ENCODE measurements at places on chromosomes 2 and 18. TPM values are rescaled to one million over a fixed set of nuclear protein-coding genes. Genes with fewer than 3 reads are reported as not detected.

DNA sequence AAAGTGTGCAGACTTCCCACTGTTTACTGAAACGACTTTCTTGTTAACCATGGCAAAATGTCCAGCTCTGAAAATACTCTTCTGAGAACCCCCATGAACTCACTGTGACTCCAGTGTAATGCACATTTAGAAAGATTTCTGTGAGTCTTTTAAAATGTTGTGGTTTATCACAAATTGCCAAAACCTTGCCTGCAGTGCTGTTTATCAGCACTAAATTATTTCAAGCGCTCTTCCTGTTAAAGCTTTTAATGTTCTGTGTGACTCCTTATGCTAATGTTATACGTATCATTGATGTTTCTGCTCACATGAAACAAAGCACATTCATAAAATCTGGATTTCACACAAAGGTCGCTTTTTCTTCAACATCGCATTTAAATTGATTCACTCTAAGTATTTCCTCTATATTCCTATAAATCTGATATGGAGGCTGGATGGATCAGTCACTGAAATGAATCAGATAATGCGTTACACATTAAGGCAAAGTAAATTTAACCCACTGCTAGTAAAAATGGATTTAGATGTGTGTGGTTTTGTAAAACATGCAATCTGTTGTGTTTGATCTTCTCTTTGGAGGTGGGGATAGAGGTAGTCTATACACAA, 521.2 kb downstream of the NYAP2 start:
- no peak overlapping the region for H3K27ac ChIP-seq
- no peaks in the 10 kb centered on the region for H3K27me3 ChIP-seq
- DNase-seq = no peak
- H3K4me3 ChIP-seq = no peak overlapping the region
- H3K4me1 ChIP-seq = peaks cover 3% of the 10 kb centered on the region
- no peaks in the 10 kb centered on the region for H3K36me3 ChIP-seq

GRCh38 chr2:128777196-128778035, 458.7 kb upstream of the HS6ST1 start:
- H3K4me1 ChIP-seq = no peaks in the 10 kb centered on the region
- H3K27me3 ChIP-seq = no peaks in the 10 kb centered on the region
- peak; percentile 25 for DNase-seq

DNA sequence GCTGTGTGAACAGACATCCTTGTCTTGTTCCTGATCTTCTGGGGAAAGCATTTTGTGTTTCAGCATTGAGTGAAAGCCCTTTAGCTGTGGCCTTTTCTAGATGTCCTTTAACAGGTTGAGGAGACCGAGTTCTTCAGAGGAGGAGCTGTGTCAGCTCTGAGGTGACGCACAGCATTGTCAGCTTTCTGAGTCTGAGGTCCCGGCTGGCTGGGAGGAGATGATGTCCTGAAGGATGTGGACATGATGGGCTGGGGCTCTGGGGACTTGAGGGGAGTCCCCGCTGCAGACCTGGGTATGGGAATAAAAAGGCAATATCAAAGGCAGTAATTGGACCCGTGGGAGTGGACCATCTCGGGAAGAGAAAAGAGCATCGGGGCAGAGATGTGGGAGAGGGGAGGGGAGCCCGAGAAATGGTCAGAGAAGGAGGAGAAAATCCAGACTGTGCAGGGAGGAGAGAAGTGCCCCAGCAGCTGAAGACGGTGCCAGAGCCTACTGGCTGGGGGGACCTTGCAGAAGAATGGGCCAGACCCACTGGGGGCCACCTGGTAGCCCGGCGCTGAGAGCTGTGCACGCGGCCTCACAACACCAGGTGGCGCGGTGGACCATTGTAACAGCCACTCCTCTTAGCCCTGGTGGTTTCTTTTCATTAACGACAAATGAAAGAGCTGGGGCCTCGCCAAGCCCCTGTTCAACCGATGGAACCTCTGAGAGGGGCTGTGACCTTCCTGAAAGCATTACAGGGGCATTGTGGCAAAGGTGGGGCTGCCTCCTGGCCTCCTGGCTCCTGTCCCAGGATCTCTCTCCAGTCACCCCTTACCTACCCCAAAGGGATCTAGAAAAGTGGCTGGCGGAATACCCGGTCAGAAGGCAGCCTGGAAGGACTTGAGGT, 61.6 kb downstream of the ST3GAL5 start:
- H3K36me3 ChIP-seq = no peaks in the 10 kb centered on the region
- no peak overlapping the region for H3K4me3 ChIP-seq
- H3K27me3 ChIP-seq = no peaks in the 10 kb centered on the region

GRCh38 chr2:23434721-23435121, 49.7 kb downstream of the KLHL29 start:
- no peak overlapping the region for H3K4me3 ChIP-seq
- DNase-seq = no peak
- H3K27me3 ChIP-seq = no peaks in the 10 kb centered on the region
- no peak overlapping the region for H3K27ac ChIP-seq

GRCh38 chr2:75403991-75404428, 156.7 kb downstream of the EVA1A start:
- H3K27ac ChIP-seq = no peak overlapping the region
- H3K36me3 ChIP-seq = no peaks in the 10 kb centered on the region
- no peaks in the 10 kb centered on the region for H3K4me1 ChIP-seq
- H3K4me3 ChIP-seq = no peak overlapping the region

DNA sequence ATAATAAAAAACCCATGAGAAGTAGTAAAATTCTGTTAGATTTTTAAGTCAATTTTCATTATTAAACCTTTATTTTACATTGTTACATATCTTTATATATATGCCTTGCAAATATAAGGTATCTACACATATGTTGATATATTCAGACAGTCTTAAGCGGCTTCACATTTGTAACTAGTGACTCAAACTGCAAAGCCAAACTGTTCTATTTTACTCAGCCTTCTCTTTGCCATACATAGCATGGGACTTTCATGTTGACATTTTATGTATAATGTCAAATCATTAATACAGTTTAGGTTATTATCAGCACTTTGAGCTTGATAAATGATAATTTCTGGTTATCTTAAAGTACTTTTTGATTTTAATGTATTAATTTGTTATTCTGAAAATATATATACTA, 125.0 kb upstream of the WDSUB1 start:
- H3K27ac ChIP-seq = no peak overlapping the region
- peaks cover 3% of the 10 kb centered on the region for H3K36me3 ChIP-seq
- no peak overlapping the region for H3K4me3 ChIP-seq
- no peaks in the 10 kb centered on the region for H3K27me3 ChIP-seq
- H3K4me1 ChIP-seq = no peaks in the 10 kb centered on the region

- no peaks in the 10 kb centered on the region for H3K36me3 ChIP-seq
- H3K27ac ChIP-seq = no peak overlapping the region
- no peak overlapping the region for H3K4me3 ChIP-seq
These were observed 545.3 kb downstream of the TSN start for GRCh38 chr2:122300758-122301157.

GRCh38 chr18:54777989-54778388, 50.3 kb upstream of the RAB27B start:
- H3K4me1 ChIP-seq = no peaks in the 10 kb centered on the region
- no peaks in the 10 kb centered on the region for H3K27me3 ChIP-seq
- H3K27ac ChIP-seq = no peak overlapping the region
- no peak for DNase-seq
- no peak overlapping the region for H3K4me3 ChIP-seq

GRCh38 chr2:9673914-9674481, 43.2 kb upstream of the YWHAQ start:
- no peaks in the 10 kb centered on the region for H3K27me3 ChIP-seq
- DNase-seq = no peak

DNA sequence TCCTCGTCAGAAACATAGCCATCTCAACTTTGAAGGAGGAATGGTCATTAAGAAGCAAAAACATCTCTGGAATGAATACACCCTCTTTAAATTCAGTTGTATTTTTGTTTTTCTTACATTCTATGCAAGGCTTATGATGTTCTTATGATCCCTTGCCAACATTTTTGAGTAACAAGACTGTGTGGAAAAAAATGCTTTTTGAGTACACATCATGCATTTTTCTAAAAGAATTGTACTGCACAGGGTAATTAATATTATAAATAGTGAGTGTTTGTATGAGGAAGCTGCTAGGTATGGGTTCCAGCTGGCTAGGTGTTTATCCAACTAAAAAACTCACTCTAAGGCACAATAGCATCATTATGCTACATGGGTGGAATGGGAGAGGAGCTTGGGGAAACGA, 59.0 kb upstream of the SPATS2L start:
- no peaks in the 10 kb centered on the region for H3K27me3 ChIP-seq
- no peak overlapping the region for H3K4me3 ChIP-seq
- no peak overlapping the region for H3K27ac ChIP-seq
- DNase-seq = no peak
- no peaks in the 10 kb centered on the region for H3K4me1 ChIP-seq

GRCh38 chr2:47896450-47896968, 9.8 kb downstream of the FBXO11 start:
- no peak for DNase-seq
- no peak overlapping the region for H3K27ac ChIP-seq
- H3K27me3 ChIP-seq = no peaks in the 10 kb centered on the region
- H3K36me3 ChIP-seq = no peaks in the 10 kb centered on the region

DNA sequence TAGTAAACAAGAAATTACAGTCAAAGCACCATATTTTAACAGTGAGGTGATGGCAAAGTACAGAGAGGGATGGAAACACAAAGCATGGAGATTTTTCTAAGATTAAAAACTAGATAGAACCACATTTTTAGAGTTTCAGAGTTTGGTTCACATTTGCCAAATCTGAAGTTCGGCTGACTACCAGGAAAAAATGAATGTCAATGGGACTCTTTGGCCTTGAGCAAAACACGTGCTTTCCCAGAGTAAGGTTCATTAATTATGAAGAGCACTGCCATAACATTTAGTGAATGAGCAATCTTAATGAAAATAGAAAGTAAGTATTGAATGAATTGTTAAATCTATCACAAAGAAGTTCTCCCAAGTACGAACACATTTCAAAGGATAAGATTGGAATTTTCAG, 571.2 kb upstream of the VRK2 start:
- H3K4me1 ChIP-seq = no peaks in the 10 kb centered on the region
- no peak overlapping the region for H3K4me3 ChIP-seq
- H3K27ac ChIP-seq = no peak overlapping the region
- DNase-seq = no peak

DNA sequence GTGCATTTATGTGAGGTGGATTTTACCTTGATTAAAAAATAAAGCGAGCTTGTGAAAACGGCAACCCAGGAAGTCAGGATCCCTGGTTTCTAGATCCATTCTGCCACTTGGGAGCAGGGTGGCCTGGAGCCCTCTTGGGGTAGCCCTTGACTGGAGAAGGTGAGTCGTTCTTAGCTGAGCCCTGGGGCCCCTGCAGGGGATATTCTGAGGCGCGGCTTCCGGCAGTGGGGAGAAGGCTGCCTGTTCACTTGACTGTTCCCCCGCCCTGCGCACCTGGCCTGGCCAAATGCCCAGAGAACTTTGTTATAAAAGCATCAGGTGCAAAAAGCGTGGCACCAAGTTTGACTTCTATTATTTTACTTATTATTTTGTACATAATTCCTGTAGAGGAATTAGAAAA, 221.9 kb downstream of the DYSF start:
- DNase-seq = peak; percentile 48
- H3K4me3 ChIP-seq = no peak overlapping the region
- H3K4me1 ChIP-seq = no peaks in the 10 kb centered on the region
- no peaks in the 10 kb centered on the region for H3K36me3 ChIP-seq
- H3K27me3 ChIP-seq = no peaks in the 10 kb centered on the region
- no peak overlapping the region for H3K27ac ChIP-seq

DNA sequence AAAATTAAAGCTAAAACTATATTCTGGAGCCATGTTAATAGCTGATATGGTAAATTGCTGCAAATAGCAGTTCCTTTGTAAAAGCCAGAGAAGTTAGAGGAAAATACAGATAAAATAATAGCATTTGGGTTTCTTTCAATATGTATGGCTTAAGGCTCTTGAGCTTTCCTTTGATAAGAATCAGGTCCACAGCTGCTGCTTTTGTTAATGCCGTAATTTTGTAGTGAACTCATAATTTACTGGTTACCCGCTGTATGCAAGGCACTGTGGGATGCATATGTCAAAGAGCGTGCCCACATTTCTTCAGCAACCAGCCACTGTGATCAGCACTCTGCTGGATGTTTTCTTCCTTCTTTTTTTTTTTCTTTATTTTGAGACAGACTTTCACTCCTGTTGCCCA, 79.1 kb downstream of the MOGAT1 start:
- no peak overlapping the region for H3K4me3 ChIP-seq
- H3K4me1 ChIP-seq = peaks cover 7% of the 10 kb centered on the region
- no peaks in the 10 kb centered on the region for H3K27me3 ChIP-seq

- no peaks in the 10 kb centered on the region for H3K27me3 ChIP-seq
- DNase-seq = no peak
- H3K4me1 ChIP-seq = no peaks in the 10 kb centered on the region
- no peak overlapping the region for H3K27ac ChIP-seq
- no peaks in the 10 kb centered on the region for H3K36me3 ChIP-seq
These were observed 33.5 kb downstream of the EPB41L3 start for GRCh38 chr18:5510135-5510846.

DNA sequence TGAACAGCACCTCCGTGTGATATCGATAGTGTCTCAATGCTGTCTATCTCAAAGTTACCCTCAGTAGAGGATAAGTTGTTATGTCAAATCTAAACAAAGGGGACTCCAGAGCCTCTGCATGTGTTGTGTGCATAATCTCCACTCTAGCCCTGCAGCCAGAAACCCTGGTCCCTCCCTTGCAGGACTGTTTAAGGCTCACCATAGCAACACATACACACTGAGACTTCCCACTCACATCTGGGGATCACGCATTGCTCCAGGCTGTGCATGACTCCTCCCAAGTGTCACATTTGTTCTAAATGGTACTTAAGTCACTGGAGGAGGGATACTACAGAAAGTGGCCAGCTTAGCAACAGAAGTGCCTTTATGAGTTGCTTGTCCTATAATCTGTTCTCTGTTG, 258.6 kb upstream of the CRIM1 start:
- no peaks in the 10 kb centered on the region for H3K4me1 ChIP-seq
- H3K4me3 ChIP-seq = no peak overlapping the region
- DNase-seq = no peak
- no peak overlapping the region for H3K27ac ChIP-seq

The TUBB6 gene
- 257 TPM for total RNA-seq

The AQP12B gene
- not detected for total RNA-seq

DNA sequence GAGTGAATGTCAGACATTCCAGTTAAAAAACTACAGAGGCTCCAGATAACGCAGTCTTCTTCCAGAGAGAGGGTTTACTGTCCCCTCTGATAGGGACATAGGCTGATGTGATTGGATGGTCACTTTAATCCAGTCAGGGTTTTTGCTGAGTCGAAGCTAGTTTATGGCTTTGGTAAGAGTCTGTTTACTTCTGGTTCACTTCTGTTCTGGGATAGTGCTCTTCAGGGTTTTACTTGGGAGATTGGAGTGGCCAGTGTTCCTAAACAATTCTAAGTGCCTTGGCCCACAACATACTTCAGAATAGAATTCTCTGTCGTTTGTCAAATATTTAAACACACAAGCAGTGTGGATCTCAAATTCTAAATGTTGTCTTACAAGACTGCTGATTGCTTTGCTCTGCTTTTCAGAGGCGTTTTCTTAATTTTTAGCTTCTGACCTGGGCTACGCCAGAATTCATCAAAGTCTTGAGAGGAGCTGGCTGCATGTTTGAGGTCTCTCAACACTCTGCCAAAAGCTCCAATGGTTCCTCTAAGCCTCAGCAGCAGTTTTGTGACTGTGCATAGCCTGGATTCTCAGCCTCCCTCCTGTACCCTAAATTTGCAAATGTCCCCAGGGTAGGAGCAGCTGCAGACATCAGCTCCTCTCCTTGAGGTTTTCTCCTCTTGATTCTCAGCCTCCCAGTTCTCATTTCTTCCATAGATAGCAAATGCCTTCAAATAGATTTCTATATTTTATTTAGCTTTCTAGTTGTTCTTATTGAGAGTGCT, 105.8 kb downstream of the BABAM2 start:
- no peak for DNase-seq
- no peaks in the 10 kb centered on the region for H3K27me3 ChIP-seq
- no peaks in the 10 kb centered on the region for H3K4me1 ChIP-seq
